DMS 273 treated with DMSO at 0.1 percent for 48 hours (cell line): ENCODE measurements at places on chromosomes 3 and 15.
A peak's percentile ranks its signal among the peaks of the same experiment; 100 is the strongest.

DNA sequence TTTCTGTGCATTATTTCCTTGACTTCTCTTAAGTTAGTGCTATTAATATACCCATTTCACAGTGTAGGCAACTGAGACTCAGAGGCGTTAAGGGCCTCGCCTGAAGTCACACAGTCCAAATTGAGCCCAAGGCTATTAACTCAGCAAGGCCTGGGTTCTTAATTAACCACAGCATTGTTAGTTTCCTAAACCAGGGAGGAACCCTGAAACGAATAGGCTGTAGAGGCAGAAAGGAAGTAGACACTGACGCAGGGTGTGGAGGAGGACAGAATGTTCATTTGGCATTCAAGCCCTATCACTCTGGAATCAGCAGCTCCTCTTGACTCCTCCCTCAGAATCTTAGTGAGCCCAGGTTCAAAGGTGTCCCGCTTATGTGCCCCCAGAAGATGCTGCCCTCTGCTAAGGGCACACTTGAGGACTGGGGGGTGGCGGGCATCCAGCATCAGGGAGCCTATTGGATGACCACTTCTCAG lies 13.9 kb downstream of the ARHGEF3 start:
- no peak for DNase-seq

DNA sequence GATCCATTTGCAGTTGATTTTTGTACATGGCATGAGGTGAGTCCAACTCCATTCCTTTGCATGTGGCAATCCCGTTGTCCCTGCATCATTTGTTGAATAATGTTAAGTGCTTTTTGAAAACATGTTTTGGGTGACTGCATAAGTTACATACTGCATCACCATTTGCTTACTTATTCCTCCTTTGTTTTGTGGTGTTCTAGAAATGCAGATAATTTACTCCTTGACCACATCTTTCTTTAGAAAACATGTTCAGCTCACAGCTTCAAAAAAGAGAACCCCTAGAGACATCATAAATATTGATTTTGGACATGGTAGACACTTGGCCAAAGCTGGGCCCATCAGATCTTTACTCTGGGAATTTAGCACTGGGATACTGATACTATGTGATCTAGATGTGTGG lies 135.3 kb upstream of the DAZL start:
- DNase-seq, result no peak

GRCh38 chr15:101526442-101526841 lies 36.9 kb upstream of the PCSK6 start:
- DNase-seq, result no peak

GRCh38 chr15:61483599-61483998 lies 254.5 kb upstream of the RORA start:
- DNase-seq, result no peak

DNA sequence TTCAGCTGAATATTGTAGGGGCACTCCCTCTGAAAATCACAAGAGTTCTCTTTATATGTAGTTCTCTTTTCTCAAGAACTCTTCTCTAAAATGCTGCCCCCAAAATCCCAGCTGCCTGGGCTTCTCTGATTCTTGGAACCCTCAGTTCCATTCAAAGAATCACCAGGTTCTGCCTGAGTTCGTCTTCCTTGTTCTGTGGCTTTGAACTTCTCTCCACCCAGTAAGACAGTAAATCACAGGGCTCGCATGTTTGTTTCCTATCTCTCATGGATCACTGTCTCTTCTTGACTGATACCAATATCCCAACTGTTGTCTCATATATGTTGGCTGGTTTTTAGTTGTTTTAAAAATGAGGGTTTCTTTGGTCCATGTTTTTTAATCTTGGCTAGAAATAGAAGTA lies 359.5 kb upstream of the CBLB start:
- DNase-seq, result no peak

DNA sequence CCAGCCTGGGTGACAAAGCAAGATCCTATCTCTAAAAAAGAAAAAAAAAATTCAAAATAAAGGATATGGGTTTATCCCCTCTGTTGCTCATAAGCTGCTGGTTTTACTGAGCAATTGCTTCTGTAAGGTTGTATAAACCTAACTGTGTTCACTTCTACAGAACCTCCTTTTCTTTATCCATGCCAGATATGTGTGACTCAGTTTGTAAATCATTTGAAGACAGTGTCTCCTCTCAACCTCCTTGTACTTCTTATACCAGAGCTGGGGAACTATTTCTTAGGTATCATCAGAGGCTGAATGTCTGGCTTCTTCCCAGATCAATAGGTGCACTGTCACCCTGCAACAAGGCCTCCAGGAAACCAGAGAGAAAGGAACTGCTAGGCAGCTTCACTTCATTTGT lies 273.8 kb downstream of the CD47 start:
- DNase-seq, result no peak

GRCh38 chr3:5007873-5008272 lies 28.6 kb downstream of the BHLHE40 start:
- no peak for DNase-seq

- DNase-seq, result no peak
Observed at GRCh38 chr3:175349168-175349567, 490.0 kb downstream of the NAALADL2 start.

DNA sequence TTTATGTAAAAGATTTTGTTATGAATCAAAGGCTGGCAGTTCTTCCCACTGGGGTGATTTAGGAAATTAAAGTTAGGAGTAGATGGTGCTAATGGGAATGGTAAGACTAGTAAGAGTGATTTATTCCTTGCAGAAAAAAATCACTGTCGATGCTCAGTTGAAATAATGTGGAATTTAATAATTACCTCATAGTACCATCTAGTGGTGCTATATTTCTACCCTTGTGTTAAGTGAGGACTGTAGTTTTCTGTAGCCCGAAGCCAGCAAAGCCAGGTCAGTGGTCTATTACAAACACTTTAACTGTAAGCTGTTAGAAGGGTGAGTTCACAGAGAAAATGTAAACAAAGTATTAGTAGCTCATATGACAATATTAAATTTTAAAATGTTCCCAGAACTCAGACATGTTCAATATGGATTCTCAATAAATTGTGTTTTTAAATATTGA lies 39.5 kb upstream of the GOLGA8J start:
- DNase-seq, result no peak

- no peak for DNase-seq
Observed at GRCh38 chr15:34353627-34354026, 10.5 kb downstream of the NUTM1 start.

GRCh38 chr3:174083706-174084105 lies 686.2 kb downstream of the NLGN1 start:
- DNase-seq, result no peak

GRCh38 chr3:156718622-156719306 lies 44.4 kb downstream of the TIPARP start:
- DNase-seq, result no peak

DNA sequence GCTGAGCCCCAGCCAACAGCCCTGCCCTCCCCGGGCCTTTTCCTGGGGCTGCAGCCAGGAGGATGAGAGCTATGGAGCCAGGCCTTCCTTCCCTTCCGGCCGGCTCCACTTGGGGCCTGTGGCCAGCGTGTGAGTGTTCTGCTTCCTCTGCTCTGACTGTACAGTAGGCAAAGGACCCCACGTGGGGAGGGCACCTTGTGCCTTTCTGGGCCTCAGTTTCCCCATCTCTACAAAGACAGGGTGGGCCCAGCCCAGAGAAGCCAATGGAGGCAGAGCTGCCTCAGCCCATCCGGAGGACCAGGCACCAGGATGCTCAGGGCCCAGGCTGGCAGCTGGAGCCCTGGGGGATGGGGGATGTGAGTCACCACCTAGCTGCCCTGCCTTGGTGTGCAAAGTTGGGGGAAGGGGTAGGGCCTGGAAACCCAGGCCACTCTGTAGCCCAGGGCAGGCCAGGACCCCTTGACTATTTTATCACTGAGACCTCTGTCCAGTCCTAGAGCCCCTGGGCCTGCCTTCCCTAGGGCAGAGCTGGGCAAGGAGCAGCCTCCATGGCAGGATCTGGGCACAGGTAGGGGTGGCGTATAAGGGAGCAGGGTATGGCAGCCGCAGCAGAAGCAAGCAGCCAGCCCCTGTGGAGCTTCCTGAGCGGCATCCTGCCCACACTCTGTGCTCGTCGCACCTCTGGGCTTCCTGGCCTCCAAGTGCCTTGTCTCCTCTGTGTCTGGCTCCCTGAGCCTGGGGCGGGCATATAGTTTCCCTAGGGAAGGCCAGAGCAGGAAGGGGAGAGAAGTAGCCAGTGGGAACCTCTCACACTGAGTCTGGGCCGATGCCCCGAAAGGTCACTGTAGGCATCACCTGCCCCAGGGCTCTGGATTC lies 1.8 kb downstream of the PSTPIP1 start:
- DNase-seq, result no peak

DNA sequence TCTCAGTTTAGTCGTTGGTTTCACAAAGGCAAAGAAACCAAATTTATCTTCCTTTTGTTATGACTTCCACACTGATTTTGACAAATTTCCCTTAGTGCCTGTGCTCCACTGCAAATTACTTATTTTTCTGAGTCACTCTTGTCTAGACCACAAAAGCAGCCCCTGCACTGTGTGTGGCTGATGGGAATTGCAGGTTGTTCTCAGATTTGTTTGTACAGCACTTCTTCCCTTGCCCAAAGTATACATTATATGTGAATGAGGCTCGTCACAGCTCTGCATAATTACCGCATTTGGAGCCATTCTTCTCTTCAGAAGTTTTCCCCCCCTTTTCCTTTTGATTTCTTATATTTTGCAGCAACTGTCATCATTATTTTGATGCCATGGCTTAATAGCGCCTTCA lies 354.2 kb upstream of the IL12A start:
- no peak for DNase-seq

GRCh38 chr15:49875392-49875791 lies 243.6 kb downstream of the ATP8B4 start:
- DNase-seq, result no peak

DNA sequence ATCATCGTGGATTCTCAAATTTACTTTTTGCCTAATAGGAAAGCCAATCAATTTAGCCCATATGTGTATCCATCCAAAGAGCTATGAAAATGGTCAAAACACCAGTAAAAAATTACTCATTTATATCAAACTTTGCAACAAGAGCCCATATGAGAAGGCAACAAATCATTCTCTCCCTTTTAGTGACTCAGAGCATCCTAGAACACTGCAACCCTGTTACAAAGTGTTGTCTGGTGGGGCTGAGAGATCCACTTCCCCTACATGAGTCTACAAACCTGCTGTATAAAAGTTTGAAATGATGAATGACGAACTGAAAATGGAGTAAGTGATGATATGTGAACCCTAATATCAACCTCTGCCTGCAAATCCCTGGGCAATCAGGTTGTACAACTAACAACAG lies 23.3 kb downstream of the PDZRN3 start:
- DNase-seq, result no peak

DNA sequence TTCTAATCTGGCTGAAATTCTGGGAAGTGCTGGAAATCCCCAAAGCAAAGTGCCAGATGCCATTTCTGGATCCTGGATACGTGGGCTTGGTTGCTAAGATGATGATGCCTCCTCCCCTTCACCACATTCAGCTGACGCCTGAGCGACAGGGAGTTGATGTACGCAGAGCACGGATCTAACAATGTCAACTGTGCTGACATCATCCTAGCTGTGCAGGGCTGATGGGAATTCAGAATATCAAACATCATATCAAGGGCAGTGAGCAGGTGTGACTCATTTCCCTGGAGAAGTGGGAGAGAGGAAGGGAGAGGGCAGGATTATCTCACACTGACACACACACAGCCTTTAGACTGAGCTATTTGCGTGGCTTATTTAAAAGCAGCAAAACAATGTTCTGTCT lies 92.6 kb upstream of the ZBTB20 start:
- DNase-seq, result peak; percentile 33

GRCh38 chr3:119570229-119570628 lies 9.1 kb upstream of the ADPRH start:
- no peak for DNase-seq
